Right renal cortex interstitium (tissue), 3 donors: ENCODE measurements at places on chromosomes 6 and 20.

DNA sequence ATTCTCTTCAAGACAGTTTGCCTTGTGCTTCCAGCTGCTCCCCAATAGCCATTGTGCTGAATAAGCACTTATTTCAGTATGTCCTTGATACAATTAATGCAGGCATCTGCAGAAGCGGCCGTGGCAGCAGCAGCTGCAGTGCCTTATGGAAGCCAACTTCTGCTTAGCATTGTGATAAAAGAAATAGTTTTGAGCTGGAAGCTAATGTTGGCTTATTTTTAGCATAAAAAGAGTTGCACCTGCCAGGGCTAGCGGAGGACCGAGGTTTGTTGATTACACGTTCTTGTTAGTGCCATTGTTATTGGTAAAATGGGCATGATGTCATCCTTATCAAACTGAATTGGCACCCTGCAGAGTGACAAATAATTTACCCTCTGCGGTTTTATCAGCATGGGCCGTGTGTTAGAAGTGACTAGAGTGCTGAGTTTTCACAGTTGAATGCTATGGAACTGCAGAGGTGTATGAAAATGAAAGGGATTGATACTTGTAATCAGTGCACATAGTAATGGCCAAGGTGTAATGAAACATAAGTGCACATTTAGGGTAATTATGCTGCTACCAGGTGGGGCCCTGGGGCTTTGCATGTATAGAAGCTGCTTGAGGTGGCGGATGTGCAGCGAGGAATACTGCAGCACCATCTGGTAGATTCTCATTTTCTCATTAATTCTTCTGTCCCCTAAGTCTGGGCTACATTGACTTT lies 334.3 kb downstream of the CDKAL1 start:
- DNase-seq, result no peak

GRCh38 chr20:14609328-14610221 lies 272.2 kb upstream of the FLRT3 start:
- DNase-seq, result no peak

DNA sequence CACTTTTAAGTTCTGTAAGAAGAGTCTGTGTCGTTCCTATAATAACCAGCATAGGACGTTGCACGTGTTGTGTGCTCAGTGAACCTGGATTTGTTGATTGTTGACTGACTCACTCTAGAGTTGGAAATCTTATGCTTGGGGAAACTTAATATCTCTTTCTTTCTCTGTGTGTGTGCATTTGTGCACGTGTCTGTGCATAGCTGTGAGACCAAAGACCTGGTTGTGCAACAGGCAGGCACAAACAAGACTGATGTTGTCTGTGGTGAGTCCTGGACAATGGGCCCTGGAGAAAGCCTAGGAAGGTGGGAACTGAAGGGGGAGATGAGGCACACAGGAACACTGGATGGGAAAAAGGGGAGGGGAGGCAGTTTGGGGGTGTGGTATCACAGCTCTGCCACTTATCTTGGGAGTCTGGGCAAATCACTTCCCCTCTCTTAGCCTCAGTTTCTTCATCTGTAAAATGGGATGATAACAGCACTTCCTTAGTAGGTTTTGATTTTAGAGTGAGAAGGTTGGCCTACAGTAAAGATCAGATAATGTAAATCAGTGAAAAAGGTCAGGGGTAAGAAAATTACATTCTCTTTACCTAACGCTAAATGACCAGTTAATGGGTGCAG lies 8.4 kb downstream of the CD40 start:
- no peak for DNase-seq

GRCh38 chr20:21936261-21936660 lies 230.8 kb downstream of the PAX1 start:
- no peak for DNase-seq

- DNase-seq, result no peak
Observed at GRCh38 chr6:42783177-42783875, 1.5 kb downstream of the BICRAL start.

GRCh38 chr6:37819802-37820717 lies 533 bp downstream of the ZFAND3 start:
- DNase-seq, result no peak

- no peak for DNase-seq
Observed at GRCh38 chr6:7101290-7101689, 6.5 kb upstream of the RREB1 start.

GRCh38 chr20:50654904-50655303 lies 36.4 kb downstream of the RIPOR3 start:
- DNase-seq, result no peak
